ENCODE measurements at places on chromosomes 2 and 18.

DNA sequence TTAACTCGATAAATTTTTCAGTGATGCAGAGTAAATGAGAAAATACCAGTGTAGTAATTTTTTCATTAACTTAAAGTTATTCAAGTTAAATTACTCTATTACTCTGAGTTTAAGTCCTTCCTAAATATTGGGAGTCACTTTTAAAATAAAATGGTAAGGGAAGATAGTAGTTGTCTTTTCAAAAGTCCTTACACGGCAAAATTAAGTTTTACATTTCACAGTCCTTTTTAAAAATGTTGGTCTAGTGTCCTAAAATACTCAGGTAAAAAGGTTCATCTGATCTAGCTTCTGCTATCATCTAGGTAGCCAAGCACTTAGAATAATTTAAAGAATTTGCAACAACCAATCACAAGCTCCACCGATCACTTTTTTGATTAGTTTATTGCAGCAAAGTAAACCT is 146.9 kb downstream of the MEMO1 start:
- DNase-seq: no peak

DNA sequence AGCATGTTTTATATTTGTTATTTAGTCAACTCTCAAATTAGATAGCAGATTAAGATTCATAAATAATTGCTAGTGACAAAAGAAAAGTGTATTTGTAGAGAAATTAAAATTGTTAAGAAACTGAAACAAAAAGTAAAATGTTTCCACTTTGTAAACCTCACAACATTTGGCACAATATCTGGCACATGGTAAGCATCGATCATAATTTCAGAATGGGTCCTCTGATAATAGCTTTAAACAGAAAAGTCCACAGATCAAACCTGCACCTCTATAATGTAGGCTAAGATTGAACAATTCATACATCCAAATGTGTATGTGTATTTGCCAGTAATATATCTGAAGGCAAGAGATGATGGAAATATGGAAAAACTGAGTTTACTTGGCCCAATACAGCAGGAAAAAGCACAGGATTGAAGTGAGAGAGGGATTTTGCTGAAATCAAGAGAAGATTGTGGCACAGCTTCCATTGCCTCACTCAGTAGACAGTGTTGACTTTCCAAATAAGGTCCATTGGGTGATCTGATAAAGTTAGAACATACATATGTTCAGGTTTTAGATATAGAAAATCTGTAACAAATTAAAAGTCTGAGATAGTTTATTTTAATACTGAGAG is 39.4 kb downstream of the COBLL1 start:
- DNase-seq: no peak

- DNase-seq: no peak
Measured at GRCh38 chr2:182592691-182593393, 123.2 kb upstream of the DNAJC10 start.

GRCh38 chr2:211875488-211875887 is 663.1 kb downstream of the ERBB4 start:
- DNase-seq: no peak

GRCh38 chr2:8412082-8412481 is 269.8 kb upstream of the ID2 start:
- DNase-seq: no peak

GRCh38 chr2:647691-648231 is 29.4 kb downstream of the TMEM18 start:
- no peak for DNase-seq

All from left renal pelvis (tissue), 4 donors.